CD4-positive, alpha-beta T cell treated with Interleukin-6 at 100 ng/mL for 8 hours (primary cell): ENCODE measurements at places on chromosomes 1 and 21.

DNA sequence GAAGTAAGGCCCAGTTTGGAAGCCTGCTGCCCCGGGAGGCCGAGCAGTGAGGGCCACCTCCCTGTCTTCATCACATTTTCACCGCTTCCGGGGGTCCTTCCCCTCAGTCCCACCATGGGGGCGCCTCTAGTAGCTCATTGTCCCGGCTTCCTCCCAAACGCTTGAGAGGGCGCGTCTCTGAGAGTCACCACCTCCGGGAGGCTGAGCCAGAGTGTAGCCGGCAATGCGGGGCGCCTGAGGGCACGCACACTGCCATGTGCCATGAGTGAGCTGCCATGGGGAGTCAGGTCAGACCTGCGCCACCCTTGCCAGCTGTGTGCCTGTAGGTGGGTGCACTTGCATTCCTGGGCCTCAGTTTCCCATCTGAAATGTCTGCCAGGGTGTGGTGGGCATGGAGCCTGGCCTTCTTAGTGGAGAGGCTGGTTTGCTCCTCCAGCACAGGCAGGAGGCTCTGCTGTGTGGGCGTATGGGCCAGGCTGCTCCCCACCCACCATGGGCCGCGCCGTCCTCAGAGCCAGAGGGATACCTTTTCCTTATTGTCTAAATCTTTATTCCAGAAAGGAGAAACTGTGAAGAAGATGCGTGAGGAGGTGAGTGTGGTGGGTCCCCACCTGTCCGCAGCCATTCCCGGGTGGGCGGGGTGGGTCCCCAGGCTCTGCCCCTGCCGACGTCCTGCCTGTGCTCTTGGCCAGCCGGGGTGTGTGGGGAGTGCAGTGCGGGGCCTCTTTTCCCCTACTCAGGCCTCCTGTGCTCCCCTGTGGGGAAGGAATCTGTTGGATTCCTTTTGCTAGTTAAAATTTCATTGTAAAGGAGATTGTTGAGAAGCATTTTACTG is 81.3 kb upstream of the COL6A1 start:
- DNase-seq, result no peak

GRCh38 chr1:205077934-205078311 is 6.3 kb downstream of the TMEM81 start:
- DNase-seq, result no peak

GRCh38 chr1:7234471-7234755 is 449.2 kb downstream of the CAMTA1 start:
- DNase-seq, result no peak

GRCh38 chr1:43531906-43532584 is 1.4 kb downstream of the PTPRF start:
- no peak for DNase-seq

GRCh38 chr1:243489681-243490546 is 234.1 kb downstream of the SDCCAG8 start:
- no peak for DNase-seq

DNA sequence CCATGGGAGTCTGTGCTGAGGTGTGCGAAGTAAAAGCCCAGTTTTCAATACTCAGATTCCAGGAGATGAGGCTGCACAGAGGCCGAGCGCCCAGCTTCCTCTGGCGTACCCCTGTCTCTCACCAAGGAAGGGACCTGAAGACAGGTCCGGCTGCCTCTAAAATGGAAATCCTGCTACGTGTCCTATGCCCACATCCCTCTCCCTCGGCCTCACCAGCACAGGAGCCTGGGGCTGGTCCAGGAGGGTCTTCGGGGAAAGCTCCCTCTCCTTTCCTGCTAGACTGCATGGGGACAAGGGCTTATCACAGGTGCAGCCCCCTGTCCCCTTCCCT is 392 bp downstream of the MRPL55 start:
- no peak for DNase-seq

- DNase-seq, result no peak
These were observed 13.6 kb upstream of the ADARB1 start for GRCh38 chr21:45060675-45061311.

GRCh38 chr1:145985502-145986439 is 10.6 kb downstream of the TXNIP start:
- DNase-seq, result no peak

GRCh38 chr1:98964198-98964597 is 40.5 kb downstream of the PLPPR5 start:
- DNase-seq, result no peak

DNA sequence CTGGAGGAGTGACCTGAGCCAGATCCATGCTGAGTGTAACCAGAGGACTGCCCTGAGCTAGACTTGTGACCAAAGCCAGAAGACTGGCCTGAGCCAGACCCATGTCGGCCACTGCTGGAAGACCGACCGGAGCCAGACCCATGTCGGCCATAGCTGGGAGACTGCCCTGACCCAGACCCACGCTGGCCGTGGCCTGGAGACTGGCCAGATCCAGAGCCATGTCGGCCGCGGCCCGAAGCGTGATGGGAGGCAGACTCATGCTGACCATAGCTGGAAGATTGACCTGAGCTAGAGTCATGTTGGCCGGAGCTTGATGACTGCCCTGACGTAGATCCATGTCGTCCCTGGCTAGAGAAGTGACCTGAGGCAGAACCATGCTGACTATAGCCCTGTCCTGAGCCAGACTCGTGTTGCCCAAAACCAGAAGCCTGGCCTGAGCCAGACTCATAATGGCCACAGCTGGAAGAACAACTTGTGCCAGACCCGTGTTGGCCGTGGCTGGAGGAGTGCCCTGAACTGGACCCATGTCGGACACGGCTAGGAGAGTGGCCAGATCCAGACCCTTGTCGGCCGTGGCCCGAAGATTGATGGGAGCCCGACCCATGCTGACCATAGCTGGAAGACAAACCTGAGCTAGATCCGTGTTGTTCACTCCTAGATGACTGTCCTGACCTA is 5.1 kb downstream of the HRNR start:
- no peak for DNase-seq

GRCh38 chr1:194322751-194323150 is 1136.3 kb upstream of the B3GALT2 start:
- DNase-seq, result no peak

GRCh38 chr1:115744646-115745275 is 23.8 kb downstream of the CASQ2 start:
- no peak for DNase-seq

DNA sequence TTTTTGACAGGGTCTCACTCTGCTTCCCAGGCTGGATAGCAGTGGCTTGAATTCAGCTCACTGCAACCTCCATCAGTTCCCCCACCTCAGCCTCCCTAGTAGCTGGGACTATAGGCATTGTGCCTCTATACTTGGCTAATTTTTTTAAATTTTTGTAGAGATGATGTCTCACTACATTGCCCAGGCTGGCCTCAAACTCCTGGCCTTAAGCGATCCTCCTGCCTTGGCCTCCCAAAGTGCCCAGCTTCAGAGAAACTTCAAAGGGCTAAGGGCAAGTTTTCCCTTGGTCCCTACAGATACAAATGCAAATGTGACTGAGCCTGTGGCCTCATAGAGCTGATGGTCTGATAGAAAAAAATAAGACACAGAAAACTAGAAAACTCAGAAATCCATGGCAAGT is 52.9 kb upstream of the PRRC2C start:
- no peak for DNase-seq

DNA sequence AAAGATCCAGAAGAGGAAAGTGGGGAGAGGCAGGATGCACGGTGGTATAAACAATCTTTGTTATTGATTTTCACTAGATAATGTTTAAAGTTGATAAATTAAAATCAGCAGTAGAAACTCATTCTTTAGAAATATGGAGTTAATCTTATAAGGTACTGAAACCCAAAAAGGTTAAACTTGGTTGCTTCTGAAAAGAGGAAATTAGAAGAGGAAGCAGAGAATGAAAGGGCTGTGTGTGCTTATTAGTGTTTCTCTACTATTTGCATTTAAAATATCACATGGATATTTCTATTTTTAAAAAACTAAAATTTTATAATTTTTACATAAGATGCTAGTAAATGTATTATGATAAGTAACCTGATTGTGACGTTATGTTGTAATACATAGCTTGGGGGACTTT is 24.4 kb downstream of the C1orf141 start:
- DNase-seq, result no peak

GRCh38 chr1:20400341-20401177 is 85.5 kb downstream of the CAMK2N1 start:
- DNase-seq, result no peak

DNA sequence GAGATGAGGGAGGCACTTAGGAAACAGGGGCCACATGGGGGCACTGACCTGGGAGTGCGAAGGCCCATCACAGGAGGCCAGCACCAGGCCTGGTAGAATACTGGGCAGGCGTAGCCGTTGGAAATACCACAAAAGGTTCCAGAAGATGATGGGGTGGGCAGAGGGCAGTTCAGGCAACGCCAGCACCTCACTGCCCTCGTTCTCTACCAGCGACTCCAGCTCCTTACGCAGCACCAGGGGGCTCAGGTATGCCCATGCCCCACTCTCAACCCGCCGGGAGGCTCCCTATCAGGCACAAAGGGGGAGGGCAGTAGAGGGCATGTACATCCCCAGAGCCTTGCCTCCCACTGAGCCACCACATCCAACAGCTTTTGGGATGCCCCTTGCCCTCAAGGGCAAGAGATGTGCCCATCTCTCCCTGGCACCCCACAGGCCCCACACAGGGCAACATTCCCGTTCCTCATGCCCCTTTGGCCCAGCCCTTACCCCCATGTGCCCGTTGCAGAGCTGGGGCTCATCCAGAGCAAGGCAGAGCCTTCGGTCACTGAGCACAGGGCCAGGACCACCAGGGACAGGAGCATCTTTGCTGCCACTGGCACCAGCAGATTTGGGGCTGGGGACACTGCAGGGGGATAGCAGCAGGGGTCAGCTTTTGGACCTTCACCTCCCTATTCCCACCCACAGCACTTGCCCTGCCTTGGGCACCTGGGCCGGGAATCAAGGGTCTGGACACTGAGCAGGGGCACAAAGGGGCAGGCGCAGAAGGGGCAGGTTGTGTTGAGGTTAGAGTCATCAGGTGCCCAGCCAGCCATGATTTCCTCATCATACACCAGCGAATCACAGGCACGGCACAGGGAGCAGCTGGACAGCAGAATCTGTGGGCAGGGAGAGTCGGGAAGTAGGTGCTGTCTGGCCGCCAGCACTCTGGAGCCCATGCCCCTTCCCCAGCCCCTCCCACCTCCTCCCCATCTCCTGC is 9.7 kb upstream of the GATAD2B start:
- no peak for DNase-seq

GRCh38 chr1:193677874-193678273 is 491.5 kb upstream of the B3GALT2 start:
- DNase-seq, result no peak

DNA sequence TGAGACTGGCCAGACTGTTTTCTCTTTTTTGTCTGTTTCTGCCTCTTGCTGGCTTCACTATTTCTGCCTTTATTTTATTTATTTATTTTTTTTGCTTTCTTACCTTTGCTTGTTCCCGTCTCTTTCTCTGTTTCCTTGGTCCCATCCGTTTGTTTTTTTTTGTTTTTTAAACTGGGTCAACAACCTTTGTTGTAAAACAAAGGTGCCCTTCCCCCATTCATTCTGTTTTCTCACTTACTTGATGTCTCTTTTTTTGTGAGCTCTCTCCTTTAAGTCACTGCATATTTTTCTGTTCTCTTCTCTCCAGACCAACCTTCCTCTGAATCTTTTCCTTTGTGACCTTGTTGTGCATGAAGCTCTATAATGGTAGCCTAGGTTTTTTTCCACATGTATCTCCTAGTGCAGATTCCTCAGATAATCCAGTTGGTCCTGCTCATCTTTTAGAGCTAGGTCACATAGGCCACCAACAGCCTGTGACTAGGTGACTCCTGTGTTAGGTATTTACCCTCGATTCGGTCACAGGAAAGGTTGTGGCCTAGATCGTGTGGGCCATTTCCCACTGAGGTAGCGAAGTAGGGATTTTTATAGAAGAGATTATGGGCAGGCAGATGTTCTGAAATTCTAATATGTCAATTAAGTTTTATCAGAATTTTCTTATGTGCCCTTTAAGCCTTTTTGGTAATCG is 15.9 kb downstream of the GNAI3 start:
- no peak for DNase-seq

DNA sequence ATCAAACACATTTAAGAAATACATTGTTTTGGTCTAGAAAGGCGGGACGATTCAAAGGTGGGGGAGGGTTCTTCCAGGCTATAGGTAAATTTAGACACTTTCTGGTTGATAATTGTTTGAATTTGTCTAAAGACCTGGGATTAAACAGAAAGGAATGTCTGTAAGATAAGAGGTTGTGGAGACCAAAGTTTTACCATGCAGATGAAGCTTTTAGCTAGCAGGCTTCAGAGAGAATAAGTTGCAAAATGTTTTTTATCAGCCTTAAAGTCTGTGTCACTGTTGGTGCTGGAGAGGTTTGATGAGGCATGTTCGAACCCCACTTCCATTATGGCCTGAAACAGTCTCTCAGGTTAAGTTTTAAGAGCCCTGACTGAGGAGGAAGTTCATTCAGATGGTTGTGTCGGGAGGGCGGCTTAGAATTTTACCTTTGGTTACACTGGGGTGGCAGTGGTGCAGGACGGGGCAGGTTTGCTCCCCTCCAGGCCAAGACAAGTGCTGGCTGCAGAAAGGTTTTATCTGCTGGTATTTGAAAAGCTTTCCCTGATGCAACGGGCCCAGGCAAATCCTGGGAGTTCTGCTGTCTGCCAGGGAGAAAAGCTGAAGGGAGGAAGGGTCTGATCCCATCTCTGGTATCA is 16.0 kb upstream of the SLC2A5 start:
- no peak for DNase-seq

DNA sequence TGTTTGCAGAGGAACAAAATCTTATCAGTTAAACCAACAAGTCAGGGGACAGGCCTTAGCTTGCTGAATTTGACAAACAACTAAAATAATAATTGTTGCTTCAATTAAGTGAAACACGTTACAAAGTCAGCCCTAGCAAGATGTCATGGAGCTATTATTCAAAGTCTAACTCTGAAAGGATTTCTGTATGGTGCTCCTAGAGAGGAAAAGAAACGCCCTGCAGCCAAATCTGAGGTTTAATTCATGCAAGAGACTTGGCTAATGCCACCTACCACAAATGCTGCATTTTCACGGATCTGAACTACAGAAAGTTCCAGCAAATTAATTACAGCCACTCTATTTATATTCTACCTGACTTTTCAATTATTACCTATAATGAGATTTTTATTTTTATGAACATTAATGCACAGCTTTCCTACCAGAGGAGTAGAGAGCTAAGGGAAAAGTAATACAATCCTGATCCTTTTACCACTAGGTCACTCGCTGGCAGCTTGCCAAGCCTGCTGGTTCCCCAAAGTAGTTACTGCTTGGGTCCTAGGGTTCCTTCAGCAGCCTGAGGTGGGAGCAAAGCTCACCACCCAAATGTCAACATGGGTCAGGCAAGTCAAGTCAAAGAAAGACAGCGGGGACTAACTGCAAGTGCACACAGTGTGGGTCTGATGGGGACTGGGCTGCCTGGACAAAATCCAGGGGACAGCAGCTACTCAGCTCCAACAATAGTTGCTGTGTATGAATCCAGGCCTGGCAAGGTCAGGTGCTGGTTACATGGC is 8.5 kb downstream of the COLGALT2 start:
- no peak for DNase-seq
